ENCODE measurements at places on chromosomes 3 and 15.

DNA sequence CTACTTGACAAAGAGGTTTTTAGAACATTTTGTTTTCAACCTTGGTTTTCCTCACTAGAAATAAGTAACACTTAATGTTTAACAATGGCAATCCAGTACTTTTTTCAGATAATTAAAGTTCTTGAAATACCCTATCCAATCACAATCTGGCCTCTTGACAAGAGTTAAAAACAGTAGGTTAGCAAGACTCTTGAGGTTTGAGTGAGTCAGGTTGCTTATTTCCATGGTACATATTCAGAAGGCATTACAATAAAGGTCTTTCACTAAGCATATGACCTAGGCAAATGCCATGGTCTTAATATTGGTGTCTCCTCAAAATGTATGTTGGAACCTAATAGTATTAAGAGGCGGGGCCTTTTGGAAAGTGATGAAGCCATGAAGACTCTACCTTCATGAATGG is 5.6 kb downstream of the SUCNR1 start:
- no peak for DNase-seq

DNA sequence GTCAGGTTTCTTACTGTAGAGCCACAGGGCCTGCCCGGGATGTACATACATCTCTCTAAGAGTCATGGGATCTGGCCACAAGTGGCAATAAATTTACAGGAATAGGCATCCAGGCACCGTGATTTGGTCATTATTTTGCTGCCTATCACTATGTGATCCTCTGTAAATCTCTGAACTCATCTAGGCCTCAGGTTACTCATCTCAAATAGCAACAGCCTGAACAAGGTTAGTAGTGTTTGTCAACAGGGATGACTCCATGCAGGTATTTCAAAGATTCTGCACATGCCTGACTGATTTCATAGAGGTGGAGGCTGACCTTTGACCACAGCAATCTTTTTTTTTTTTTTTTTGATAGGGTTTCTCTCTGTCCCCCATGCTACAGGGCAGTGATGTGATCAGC is 88.8 kb upstream of the TBL1XR1 start:
- no peak for DNase-seq

GRCh38 chr3:71565316-71565715 is 18.2 kb downstream of the FOXP1 start:
- DNase-seq, result no peak

GRCh38 chr15:34185666-34186065 is 24.2 kb downstream of the KATNBL1 start:
- no peak for DNase-seq

DNA sequence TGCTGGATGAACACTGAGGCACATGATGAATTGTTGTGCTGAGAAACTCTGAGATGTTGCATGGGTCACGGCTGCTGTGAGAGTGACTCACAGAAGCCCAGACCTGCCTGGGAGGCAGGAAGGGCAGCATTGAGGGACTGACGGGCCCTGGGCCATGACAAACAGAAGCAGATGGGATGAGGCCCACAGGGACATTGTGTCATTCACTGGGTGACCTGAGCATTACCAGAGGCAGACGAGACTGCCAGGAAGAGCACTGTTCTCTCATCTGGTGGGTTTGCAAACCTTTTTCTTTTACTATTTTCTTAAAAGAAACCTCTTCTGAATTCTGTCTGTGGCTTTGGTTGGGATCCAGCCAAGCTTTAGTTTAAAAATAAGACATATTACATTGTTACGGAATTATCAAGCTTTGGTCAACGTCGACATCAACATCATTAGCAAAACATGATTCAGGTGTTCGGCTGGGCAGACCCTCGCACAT is 67.8 kb downstream of the BDH1 start:
- DNase-seq, result no peak
